ENCODE measurements at places on chromosomes 13 and 19.

DNA sequence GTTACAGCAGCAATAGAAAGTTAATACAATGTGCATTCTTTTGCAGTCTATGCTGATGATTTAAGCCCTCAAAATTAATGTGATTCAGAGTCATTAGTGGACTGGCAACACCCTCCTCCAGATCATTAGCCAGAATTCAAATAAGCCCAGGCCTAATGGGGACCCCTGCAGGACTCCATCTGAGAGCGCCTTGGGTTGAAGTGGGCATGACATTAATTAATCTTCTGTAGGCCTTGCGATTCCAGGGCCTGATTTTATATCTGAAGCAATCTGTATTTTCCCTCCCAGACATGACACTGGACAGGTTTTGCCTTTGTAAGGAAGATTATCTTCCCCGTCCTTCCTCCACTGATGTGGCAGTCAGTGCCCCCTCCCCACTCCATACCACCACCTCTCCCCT is 442.9 kb downstream of the FOXO1 start:
- no peak for DNase-seq

DNA sequence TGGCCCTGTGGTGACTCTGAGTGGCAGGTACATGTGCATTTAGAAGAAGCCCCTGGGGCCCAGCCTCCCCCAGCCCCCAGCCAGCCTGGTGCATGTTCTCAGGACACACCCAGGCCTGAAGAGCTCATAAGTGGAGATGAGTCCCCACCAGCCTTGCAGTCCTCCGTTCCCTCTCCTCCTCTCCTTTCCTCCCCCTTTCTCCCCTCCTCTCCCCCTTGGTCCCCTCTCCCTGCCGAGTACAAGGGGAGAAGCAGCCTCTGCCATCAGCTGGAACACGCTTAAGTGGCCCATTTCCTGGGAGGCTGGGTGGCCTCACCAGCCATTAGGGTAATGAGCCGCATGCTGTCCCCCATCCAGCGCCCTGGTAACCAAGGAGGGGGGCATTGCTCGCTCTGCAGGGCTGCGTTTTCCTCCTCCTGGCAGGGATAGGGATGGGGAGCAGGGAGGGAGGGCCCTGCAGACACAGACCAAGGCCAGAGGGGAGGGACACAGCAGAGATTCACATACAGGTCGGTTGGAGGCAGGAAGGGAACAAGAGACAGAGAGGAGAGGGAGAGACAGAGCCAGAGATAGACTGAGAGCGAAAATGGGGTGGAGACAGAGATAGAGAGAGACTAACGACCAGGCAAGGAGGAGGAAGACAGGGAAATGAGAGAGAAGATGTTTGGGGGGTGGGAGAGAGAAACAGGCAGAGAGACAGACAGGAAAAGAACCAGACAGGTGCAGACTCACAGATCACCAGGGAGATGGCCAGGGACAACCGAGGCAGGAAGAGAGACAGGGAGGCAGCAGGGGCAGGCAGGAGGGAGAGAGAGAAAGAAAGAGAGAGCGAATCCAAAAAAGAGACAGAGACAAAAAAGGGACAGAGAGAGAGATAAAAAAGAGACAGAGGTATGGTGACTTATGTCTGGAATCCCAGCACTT is 19.3 kb upstream of the DPP9 start:
- DNase-seq, result no peak

DNA sequence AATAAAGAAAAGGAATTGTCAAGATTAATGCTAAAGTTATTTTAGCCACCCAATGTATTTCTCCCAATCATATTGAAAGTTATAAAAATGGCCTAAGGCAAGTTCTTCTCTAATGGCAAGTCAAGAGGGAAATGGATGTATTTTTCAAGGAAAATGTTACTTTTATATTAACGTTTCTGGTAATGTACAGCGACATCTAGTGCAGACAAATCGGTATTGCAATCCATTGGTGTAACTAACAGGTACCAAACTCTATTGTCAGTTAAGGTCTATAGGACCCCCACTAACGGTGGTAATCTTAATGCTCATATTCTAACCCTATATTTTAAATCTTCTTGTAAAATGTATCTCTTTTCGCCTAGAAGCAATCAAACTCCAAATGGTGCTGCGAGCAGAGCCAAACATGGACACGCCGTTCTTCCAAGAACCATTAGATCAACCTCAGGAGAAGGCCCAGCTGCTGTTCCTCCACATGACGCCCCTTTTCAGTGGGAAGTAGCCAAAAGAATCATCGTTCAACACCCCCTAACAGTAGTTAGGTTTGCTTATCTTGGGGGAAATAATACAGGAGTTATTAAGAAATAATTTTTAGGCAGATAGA is 98.5 kb upstream of the PABPC3 start:
- DNase-seq, result peak; percentile 40

DNA sequence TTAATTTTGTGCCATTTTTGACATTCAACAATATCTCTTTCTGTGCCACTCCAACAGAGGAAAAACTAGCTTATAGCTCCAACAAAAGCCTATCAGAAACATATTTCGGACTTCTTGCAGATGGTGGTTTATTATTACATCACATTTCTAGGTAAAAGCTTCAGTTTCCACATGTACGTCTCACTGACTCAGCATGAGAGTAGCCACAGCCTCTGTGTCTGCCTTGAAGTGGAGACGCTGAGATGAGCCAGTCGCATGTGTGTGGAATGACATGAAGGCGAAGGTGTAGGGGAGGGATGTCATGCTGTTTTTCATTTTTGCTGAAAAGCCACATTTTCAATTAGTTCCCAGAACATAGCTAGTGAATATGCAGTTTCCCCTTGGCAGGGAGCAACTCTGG is 598.6 kb downstream of the EFNB2 start:
- DNase-seq, result no peak

GRCh38 chr19:507286-508203 is at the start of gene TPGS1:
TPGS1 (plus strand) TSS chr19:507497; CDS start chr19:507507, 10 bp downstream.
- DNase-seq, result peak; percentile 55

DNA sequence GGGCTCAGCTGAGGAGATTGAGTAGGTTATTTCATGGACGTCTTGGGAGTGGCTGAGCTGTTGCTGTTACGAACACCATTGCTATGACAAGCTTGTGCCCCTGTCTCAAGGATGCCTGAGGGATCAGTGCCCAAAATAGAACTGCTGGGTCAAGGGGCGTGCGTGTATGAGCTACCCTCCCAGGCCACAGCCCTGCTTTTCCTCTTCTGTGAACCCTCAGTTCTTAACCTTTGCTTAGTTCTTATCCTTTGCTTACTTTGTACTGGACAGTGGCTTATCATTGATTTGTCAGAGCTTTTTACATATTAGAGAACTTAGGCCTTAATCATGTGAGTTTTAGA is 9.0 kb downstream of the ARHGAP45 start:
- no peak for DNase-seq

- DNase-seq, result peak; percentile 32
Measured at GRCh38 chr13:44050450-44051063, 170.9 kb downstream of the LACC1 start.

DNA sequence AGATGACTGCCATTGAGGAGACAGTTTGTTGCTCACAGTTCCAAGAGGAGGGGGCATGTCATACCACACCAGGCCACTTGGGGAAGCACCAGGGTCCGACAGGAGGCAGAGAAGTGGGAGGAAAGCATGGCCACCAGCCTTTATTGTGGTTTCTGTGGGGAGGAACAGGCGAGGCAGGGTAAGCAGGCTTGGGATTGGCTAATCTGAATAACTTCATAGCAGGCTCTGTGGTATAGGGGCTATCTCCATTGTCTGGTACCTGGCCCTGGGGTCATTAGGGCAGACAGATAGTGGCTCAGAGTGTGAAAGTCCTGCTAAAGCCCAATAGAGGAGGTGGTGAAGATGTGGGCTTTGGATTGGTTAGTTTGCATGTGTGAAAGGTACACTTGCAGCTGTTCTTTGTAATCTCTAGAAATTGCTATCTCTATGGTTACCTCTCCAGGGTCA is 35.5 kb downstream of the CBY2 start:
- no peak for DNase-seq

- DNase-seq, result peak; percentile 95
Measured at GRCh38 chr19:11530432-11530831, 1.5 kb upstream of the ECSIT start.

DNA sequence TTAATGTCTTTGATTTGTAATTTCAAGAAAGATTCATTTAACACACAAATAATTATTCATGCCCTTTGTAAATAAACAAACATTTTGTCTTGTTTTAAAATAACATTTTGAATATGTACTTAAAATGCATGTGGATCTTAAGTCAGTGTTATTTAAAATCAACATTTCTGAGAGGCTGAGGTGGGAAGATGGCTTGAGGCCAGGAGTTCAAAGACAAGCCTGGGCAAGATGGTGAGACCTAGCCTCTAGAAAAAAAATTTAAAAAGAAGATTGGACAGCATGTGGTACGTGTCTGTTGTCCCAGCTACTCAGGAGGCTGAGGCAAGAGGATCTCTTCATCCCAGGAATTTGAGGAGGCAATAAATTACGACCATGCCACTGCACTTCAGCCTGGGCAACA is 1268.2 kb downstream of the SLITRK1 start:
- DNase-seq, result no peak

DNA sequence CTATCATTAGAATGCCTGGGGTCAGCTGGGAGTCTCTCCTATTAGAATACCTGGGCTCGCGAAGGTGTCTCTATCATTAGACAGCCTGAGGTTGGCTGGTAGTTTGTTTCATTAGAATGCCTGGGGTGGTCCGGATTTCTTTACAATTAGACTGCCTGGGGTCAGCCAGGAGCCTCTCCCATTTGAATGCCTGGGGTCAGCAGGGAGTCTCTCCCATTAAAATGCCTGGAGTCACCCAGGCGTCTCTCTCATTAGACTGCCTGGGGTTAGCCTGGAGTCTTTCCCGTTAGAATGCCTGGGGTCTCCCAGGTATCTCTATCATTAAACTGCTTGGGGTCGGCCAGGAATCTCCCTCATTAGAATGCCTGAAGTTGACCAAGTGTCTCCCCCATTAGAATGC is 1458.3 kb downstream of the UQCRFS1 start:
- no peak for DNase-seq

DNA sequence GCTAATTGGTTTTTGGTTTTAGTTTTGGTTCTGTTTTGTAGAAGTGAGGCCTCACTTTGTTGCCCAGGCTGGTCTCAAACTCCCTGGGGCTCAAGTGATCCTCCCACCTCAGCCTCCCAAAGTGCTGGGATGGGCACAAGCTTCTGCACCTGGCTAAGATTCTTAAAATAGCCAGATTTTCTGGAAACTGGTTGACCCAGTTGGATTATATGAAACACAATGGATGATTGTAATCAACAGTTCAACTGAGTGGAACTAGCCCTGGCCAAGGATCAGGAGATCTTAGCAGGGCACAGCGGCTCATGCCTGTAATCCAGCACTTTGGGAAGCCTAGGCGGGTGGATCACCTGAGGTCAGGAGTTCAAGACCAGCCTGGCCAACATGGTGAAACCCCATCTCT is 29.6 kb upstream of the MRI1 start:
- DNase-seq, result no peak

DNA sequence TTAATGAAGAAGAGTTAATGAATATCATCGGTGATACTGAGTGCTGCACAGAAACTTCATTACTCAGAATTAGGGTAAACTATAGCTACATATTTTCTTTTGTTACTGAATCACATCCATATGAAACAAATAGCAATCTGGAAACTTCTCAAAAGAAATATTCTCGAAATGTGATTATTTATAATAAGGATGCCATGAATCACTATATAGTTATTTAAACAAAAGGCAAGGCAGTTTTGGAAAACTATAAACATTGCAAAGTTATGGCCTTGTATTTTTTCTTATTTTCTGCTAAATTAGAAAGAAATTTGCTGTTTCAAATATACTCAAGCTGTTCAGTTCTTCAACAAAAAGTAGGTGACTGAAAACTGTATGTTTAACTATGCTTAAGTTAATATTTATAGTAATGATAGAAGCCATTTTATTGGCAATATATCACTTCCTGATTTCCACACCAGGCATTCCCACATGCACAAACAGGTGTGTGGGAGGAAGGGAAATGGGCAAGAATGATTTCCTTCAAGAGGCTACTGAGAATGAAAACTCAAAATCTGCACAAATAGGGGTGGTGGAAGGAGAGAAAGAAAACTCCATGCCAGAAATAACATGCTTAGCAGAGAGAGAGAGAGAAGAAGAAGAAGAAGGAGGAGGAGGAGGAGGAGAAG is 74.5 kb upstream of the FRY start:
- DNase-seq, result no peak

- DNase-seq, result no peak
Measured at GRCh38 chr19:44574186-44574950, 39.0 kb upstream of the IGSF23 start.

- no peak for DNase-seq
Measured at GRCh38 chr13:77767413-77767812, 69.9 kb downstream of the SLAIN1 start.

DNA sequence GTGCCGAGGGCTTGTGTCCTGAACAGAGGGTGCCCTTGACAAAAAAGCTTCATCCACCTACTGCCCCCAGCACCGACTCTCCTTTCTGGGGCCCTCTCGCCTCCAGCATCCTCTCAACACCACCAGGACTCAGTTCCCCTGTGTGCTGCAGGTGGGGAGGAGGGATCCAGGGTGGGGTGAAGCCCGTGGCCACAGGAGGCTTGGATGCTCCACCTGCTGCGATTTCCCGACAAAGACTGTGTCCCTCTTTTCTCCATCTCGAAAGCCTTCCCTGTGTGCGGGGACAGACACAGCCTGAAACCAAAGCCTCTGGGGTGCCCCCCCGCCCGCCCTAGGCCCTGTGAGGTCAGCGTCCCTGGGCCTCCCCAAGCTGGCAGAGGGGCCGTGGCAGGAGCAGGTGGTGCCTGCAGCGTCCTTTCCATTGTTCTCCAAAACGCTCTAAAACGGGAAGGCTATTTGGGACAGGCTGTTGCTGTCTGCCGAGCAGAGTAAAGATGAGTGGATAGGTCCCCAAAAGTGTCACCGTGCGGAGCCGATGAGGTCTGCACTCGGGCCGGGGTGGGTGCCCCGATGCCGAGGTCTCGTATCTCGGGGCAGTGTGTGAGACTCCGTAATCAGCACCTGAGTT is 185.7 kb downstream of the PTPRS start:
- no peak for DNase-seq

- DNase-seq, result no peak
Measured at GRCh38 chr13:27339299-27339698, 68.7 kb downstream of the RASL11A start.

DNA sequence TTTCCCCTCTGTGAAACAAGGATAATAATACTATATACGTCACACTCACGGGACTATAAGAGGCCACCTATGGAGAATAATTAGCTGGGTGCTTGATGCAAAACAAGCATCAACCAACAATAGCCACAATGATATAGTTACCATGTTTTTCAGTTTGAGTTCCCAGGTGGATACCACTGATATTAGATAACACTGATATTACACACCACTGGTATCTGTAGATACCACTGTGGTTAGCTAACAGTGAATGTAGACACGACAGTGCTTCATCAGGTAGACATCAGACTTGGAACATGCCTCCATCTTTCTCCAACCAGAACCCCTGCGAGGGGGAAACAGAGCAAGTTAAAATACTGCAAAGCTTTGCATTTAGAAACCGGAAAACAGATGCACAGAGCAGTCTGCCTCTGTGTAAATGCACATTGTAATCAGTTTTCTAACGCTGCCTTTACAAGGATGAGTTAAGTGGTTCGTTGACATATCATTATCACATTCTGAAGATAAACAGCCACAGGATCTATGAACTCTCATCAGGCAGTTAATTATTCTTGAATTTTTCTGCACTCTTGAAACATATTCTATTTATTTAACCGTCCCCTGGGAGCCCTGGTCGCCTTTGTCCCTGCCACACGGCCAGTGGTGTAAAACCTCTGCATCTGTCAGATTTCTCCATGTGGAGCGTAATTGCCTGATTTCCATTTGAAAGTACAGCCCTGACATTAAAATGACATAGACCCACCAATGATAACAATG is 80.7 kb downstream of the RNASEH2B start:
- no peak for DNase-seq
